ENCODE measurements at places on chromosomes 16 and 17. TPM values are rescaled to one million over a fixed set of nuclear protein-coding genes. Genes with fewer than 3 reads are reported as not detected.

Gene SRL
- not detected for polyA plus RNA-seq

DNA sequence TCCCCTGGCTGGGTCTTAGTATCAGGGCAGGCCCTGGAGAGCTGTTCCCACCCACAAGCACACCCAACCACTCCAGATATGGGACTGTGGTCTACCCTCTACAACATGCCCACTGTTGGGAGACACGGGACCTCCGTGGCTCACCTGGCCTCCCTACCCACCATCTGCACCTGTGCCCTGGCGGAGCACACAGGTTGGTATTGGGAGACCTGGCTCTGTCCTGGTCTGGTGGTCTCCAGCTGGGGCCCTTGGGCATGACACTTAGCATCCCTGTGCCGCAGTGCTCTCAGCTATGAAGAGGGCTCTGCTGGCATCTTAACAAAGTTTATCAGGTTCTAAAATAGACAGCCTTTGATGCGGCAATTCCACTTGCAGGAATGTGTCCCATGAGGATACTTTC lies 5.8 kb downstream of the C16orf95 start:
- DNase-seq: no peak

Gene KRT24
- polyA plus RNA-seq: not detected

DNA sequence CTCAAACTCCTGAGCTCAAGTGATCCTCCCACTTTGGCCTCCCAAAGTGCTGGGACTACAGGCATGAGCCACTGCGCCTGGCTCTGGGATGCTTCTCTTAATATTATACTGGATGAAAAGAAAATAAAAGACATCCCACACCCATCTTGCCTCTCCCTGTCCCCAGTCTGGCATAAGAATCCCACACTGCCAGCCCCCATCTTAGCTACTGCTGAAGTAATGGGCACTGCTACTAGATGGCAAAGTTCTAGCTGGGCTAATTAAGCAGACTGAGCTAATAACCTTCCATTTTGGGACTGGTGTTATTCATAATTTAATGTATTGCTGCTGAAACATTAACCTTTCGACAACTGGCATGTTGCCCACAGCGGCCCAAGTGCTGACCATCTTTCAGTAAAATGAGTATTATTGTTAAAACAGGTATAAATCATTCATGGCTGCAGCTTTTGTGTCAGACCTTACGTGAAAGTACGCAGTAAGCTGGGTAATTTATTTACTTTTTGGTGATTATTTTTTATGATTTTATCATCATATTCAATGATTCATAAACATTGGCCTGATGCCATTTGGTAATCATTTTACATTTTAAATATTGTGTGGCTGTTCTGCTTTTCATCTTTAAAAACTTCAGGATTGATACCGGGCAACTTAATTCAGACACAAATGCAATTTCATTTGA lies 47.4 kb upstream of the ZFHX3 start:
- DNase-seq: no peak

Data from foreskin keratinocyte (primary cell).